ENCODE measurements at places on chromosomes 12 and 14.

DNA sequence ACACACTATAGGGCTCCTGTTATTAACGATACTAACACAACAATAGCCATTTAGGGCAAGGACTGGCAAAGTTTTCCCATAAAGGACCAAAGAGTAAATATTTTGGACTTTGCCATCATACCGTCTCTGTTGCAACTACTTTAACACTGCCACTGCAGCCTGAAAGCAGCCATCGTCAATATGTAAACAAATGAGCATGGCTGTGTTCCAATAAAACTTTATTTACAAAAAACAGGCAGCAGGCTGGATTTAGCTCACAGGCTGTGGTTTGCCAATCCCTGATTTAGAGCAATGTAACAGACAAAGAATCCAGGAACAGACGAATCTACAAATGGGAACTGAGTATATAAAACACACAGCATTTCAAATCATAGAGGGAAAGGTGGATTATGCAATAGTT lies 84.1 kb downstream of the FRMD6 start:
- no peak overlapping the region for H3K27ac ChIP-seq
- no peaks in the 10 kb centered on the region for H3K27me3 ChIP-seq
- no peaks in the 10 kb centered on the region for H3K4me1 ChIP-seq
- no peak for DNase-seq
- H3K4me3 ChIP-seq: no peak overlapping the region

DNA sequence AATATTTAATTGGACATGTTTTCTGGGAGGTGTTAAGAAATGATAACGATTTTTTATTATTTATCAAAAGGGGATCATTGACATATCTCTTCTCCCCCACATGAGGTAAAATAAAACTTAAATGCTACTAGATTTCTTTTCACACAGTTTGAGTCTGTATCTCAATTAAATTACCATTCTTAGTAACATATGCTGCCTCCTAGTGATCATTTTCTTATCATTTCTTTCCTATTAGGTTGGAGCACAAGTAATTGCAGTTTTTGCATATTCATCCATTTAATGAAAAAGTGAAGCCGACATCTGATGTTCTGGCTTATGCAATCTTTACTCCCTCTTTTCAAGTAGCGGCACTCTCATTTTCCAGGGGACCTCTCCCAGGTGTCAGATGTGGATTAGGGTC lies 24.9 kb downstream of the PUS7L start:
- no peak for DNase-seq
- no peaks in the 10 kb centered on the region for H3K4me1 ChIP-seq
- no peak overlapping the region for H3K4me3 ChIP-seq
- H3K27ac ChIP-seq: no peak overlapping the region
- no peaks in the 10 kb centered on the region for H3K27me3 ChIP-seq

- no peaks in the 10 kb centered on the region for H3K36me3 ChIP-seq
- no peak overlapping the region for H3K27ac ChIP-seq
- no peak for DNase-seq
- H3K27me3 ChIP-seq: no peaks in the 10 kb centered on the region
- H3K4me1 ChIP-seq: no peaks in the 10 kb centered on the region
Measured at GRCh38 chr12:13024531-13024916, 19.7 kb upstream of the FAM234B start.

DNA sequence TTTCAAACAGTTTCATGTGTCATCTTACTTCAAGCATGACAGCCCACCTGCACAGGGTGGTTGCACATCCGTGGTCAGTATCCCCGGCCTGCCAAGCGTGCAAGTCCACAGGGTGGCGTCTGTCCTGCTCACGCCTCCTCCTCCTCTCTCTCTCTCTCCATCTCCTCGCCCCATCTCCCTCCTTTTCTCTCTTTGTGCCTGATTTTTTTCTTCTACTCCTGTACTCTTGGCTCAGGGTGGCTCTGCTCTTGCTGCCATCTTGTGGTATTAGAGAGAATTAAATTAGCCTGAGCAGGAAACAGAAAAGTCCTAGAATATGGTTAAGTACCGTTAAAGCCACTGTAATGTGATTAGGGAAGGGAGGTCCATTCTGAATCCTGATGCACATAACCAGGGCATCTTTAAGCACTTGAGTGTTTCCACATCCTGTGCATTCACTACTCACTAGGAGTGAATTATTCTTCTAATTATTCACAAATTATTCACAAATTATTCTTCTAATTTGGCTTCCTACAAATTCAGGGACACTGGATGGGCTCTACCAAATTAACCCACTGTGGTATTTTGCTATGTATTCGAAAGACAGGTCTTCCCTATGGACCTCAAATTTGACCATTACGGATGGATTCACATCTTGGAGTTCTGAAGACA lies 25.5 kb upstream of the DTX1 start:
- H3K27me3 ChIP-seq: 0 out of 2 replicates have a peak, but pooled peaks cover 3% of the 10 kb centered on the region
- no peak overlapping the region for H3K27ac ChIP-seq
- H3K36me3 ChIP-seq: no peaks in the 10 kb centered on the region

- no peaks in the 10 kb centered on the region for H3K4me1 ChIP-seq
- H3K4me3 ChIP-seq: no peak overlapping the region
- 0 out of 2 replicates have a peak, but pooled peaks cover 15% of the 10 kb centered on the region for H3K27me3 ChIP-seq
- no peaks in the 10 kb centered on the region for H3K36me3 ChIP-seq
- DNase-seq: no peak
Measured at GRCh38 chr14:95018821-95019220, 138.5 kb downstream of the DICER1 start.

- no peak overlapping the region for H3K27ac ChIP-seq
- peaks cover 11% of the 10 kb centered on the region for H3K4me1 ChIP-seq
- no peak overlapping the region for H3K4me3 ChIP-seq
- no peaks in the 10 kb centered on the region for H3K36me3 ChIP-seq
Measured at GRCh38 chr12:47856094-47856493, 36.4 kb upstream of the HDAC7 start.

GRCh38 chr12:1728824-1729223 lies 38.0 kb downstream of the ADIPOR2 start:
- no peak overlapping the region for H3K27ac ChIP-seq
- no peaks in the 10 kb centered on the region for H3K27me3 ChIP-seq
- no peak overlapping the region for H3K4me3 ChIP-seq
- H3K4me1 ChIP-seq: no peaks in the 10 kb centered on the region
- peaks cover 13% of the 10 kb centered on the region for H3K36me3 ChIP-seq
- DNase-seq: no peak

DNA sequence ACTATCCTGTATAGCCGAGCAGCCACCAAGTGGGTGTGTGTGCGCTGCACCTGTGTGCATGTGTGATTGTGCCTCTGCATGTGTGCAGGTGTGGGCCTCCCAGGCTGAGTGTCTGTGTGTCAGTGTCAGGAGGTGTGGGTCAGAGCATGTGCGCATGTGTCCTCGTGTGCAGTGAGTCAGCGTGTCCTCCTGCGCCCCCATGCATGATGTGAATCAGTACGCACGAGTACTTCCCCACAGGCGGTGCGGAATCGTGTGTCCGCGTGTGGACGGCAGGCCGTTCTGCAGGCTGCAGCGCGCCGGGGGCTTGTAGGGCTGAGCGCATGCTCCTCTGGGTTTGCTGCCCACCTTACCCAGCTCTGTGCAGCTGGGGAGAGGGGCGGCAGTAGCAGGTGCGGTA lies 34.2 kb downstream of the DTX1 start:
- H3K27ac ChIP-seq: no peak overlapping the region
- no peak for DNase-seq
- no peaks in the 10 kb centered on the region for H3K36me3 ChIP-seq
- no peaks in the 10 kb centered on the region for H3K4me1 ChIP-seq

DNA sequence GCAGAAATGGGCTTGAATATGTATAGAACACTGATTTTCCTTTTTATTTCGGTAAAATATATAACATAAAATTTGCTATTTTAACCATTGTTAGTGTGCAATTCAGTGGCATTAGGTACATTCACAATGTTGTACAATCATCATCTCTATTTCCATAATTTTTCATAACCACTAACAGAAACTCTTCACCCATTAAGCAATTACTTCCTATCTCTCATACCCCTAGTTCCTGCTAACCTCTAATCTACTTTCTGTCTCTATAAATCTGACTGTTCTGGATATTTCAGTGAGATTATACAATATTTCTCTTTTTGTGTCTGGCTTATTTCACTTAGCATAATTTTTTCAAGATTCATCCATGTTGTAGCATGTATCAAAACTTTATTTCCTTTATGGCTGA lies 8.9 kb upstream of the RNF212B start:
- no peak overlapping the region for H3K4me3 ChIP-seq
- no peak for DNase-seq
- H3K27me3 ChIP-seq: no peaks in the 10 kb centered on the region
- H3K4me1 ChIP-seq: no peaks in the 10 kb centered on the region

GRCh38 chr12:92363295-92364146 lies 217.9 kb upstream of the BTG1 start:
- peaks cover 13% of the 10 kb centered on the region for H3K4me1 ChIP-seq
- no peak overlapping the region for H3K4me3 ChIP-seq
- DNase-seq: no peak
- no peak overlapping the region for H3K27ac ChIP-seq
- H3K27me3 ChIP-seq: no peaks in the 10 kb centered on the region

GRCh38 chr12:54392485-54393206 lies 8.1 kb upstream of the ZNF385A start:
- no peak for DNase-seq
- H3K4me3 ChIP-seq: no peak overlapping the region
- H3K27me3 ChIP-seq: no peaks in the 10 kb centered on the region
- no peaks in the 10 kb centered on the region for H3K36me3 ChIP-seq
- H3K4me1 ChIP-seq: peaks cover 15% of the 10 kb centered on the region

- 0 out of 2 replicates have a peak overlapping the region, but pooled peaks have one; percentile 14 for H3K27ac ChIP-seq
- peak; percentile 34 for DNase-seq
- H3K4me3 ChIP-seq: no peak overlapping the region
- H3K4me1 ChIP-seq: peaks cover 14% of the 10 kb centered on the region
Measured at GRCh38 chr14:77663293-77663692, 44.5 kb downstream of the ALKBH1 start.

GRCh38 chr12:95117178-95117599 lies 43.8 kb upstream of the NR2C1 start:
- peak; percentile 48 for DNase-seq
- peak overlapping the region; percentile 43 for H3K4me3 ChIP-seq
- peaks cover 43% of the 10 kb centered on the region for H3K4me1 ChIP-seq
- H3K36me3 ChIP-seq: peaks cover 4% of the 10 kb centered on the region

- H3K36me3 ChIP-seq: no peaks in the 10 kb centered on the region
- no peak overlapping the region for H3K27ac ChIP-seq
- no peaks in the 10 kb centered on the region for H3K4me1 ChIP-seq
- no peaks in the 10 kb centered on the region for H3K27me3 ChIP-seq
Measured at GRCh38 chr12:14689144-14689543, 7.3 kb downstream of the GUCY2C start.

- DNase-seq: no peak
- no peak overlapping the region for H3K4me3 ChIP-seq
- no peaks in the 10 kb centered on the region for H3K36me3 ChIP-seq
Measured at GRCh38 chr14:88191605-88192004, 131.5 kb downstream of the KCNK10 start.

DNA sequence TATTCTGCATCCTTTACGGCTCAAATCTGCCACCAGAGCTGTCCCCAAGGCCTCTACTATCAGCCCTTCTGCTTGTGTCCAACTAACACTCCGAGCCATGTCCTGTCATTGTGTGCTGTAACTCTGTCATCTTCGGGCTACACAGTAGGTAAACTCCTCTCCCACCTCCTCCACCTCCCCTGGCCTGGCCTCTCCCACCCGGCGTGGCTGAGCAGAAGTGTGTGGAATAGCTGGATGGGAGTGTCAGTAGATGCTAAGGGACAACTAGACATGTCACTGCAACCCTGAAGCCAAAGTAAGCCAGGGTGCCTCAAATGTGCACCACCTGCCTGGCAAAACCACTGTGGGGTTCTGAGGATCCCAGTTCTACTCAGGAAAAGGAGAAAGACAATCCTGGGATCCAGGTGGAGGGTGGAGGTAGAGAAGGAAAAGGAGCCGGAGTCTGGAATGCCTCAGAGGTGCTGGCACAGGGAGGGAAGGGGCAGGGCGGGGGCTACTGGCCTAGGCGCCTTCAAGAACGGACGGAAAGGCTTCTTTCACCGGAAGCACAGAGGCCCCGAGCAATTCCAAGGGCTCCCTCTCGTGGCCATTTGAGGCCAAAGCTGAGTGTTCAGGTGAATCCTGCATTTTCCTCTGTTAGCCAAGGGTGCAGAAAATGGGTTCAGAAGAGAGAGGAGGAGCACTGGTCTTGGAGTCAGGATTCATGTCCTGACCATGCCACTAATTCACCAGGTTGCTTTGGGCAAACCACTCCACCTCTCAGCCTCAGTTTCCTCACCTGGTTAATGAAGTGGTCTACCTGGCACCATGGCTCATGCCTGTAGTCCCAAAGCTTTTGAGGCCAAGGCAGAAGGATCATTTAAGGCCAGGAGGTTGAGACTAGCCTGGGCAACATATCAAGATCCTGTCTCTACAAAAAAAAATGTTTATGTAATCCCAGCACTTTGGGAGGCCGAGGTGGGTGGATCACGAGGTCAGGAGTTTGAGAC lies 20.5 kb upstream of the FAM181A start:
- no peak for DNase-seq

- H3K4me3 ChIP-seq: peak overlapping the region; percentile 65
- no peaks in the 10 kb centered on the region for H3K27me3 ChIP-seq
- peak; percentile 39 for DNase-seq
- peak overlapping the region; percentile 41 for H3K27ac ChIP-seq
Measured at GRCh38 chr12:107320929-107321631, 227.7 kb upstream of the CRY1 start.

- H3K27ac ChIP-seq: no peak overlapping the region
- peaks cover 42% of the 10 kb centered on the region for H3K4me1 ChIP-seq
Measured at GRCh38 chr12:70444903-70445302, 78.8 kb downstream of the KCNMB4 start.

GRCh38 chr12:4438834-4439596 lies 6.6 kb downstream of the FGF6 start:
- DNase-seq: no peak
- H3K36me3 ChIP-seq: no peaks in the 10 kb centered on the region
- H3K27ac ChIP-seq: no peak overlapping the region
- peaks cover 97% of the 10 kb centered on the region for H3K27me3 ChIP-seq
- H3K4me3 ChIP-seq: no peak overlapping the region

DNA sequence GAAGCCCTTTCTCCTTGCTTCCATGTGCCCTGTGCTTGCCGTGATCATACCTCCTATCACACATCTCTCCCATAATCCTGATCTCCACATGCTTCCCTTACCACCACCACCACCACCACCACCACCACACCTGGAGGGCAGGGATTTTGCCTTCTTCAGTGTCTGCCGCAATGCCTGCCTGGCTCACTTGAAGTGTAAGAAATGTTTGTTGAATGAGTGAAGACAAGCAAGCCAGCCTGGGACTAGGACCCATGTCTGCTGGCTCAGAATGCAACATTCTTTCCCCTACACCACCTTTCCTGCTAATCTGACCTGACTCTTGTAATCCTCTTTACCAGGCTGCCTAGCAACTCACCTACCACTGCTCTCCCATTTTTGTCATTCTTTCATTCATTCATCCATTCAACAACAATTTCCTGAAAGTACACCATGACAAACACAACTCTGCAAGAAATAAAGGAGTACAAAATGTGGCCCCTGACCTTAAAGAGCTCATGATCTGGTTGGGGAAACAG lies 3.5 kb upstream of the NID2 start:
- H3K27me3 ChIP-seq: no peaks in the 10 kb centered on the region
- H3K4me3 ChIP-seq: no peak overlapping the region
- peaks cover 14% of the 10 kb centered on the region for H3K4me1 ChIP-seq
- no peaks in the 10 kb centered on the region for H3K36me3 ChIP-seq

DNA sequence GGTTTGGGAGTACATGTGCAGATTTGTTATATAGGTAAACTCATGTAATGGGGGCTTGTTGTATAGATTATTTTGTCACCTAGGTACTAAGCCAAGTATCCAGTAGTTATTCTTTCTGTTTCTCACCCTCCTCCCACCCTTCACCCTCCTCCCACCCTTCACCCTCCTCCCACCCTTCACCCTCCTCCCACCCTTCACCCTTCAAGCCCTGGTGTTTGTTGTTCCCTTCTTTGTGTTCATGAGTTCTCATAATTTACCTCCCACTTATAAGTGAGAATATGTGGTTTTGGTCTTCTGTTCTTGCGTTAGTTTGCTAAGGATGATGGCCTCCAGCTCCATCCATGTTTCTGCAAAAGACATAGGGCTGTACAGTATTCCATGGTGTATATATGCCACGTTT lies 58.7 kb upstream of the OR10AD1 start:
- no peak overlapping the region for H3K27ac ChIP-seq
- no peaks in the 10 kb centered on the region for H3K36me3 ChIP-seq
- no peak for DNase-seq
